Stimulated activated CD8-positive, alpha-beta memory T cell treated with anti-CD3 and anti-CD28 coated beads, Interleukin-12 subunit alpha, Interleukin-12 subunit beta, amount 100 ng/mL, for 1 hour (primary cell): ENCODE measurements at places on chromosomes 5 and 9.

- no peak for DNase-seq
Observed at GRCh38 chr5:56963246-56963645, 11.3 kb upstream of the MIER3 start.

DNA sequence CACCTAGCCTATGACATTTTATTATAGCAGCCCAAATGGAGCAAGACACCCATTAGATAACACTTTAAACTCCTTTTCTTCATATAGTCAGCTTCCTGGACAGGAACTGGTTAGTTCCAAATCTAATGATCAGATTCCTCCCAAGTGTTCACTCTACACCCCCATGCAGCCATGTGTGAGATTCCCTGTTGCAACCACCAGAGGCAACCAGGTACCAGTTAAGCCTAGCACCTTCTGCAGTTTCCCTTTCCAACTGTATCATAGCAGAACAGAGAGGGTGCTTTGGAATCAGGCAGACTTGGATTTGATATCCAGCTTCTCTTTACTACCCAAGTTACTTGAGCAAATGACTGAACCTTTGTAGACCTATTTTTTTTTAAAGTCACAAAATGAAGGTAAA is 296.6 kb upstream of the PCSK5 start:
- DNase-seq: no peak

DNA sequence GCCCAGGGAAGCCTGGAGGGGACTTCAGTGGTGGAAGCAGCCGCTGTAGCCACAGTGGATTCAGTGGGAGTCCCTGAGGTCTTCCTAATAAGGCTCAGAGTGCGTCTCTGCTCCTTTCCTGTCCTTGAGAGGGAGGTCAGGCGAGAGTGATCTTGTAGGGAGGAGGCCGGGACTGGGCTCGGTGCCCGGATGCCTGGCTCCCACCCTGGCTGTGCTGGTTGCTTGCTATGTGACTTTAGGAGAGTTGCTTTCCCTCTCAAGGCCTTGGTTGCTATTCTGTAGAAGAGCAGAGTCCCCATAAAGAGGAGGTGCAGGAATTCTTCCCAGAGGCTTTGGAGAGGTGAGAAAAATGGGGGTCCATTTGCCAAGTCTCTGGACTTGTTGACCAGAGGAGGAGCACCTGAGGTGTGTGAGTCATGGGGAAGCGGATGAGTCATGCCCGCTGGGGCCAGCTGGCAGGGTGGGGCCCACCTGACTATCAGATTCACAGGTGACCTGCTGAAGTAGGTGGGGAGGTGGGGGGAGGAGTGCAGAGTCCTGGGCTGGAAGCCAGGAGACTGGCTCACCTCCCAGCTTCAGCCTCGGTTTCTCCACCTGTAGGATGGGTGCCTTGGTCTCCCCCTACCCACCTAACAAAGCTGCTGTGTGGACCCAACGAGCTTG is 13.8 kb downstream of the GSN start:
- DNase-seq: no peak

DNA sequence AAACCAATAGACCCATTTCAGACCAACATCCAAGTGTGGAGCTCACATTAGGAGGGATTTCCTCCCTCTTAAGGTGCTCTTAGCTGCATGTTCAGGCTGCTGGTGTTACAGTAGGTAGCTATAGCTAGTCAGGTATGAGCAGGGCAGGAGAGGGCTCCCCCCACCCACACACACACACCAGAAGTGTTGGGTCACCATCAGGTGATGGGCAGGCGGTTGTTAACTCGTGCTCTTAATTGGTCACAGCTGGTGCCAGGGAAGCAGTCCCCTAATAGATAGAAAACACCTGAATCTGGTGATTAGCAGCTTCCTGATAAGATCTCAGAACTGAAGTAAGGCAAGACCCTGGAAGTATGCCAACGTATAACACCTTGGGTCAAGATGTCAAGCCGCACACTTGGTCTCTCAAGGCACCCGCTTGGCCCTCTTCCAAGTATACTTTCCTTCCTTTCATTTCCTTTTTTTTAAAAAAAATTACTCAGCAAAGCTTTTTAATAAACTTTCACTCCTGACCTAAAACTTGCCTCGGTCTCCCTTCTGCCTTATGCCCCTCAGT is 532.4 kb downstream of the DNAH5 start:
- no peak for DNase-seq

GRCh38 chr9:109794361-109795012 is 14.5 kb downstream of the PALM2AKAP2 start:
- no peak for DNase-seq

GRCh38 chr9:37486616-37487548 is 1.1 kb downstream of the POLR1E start:
- no peak for DNase-seq

DNA sequence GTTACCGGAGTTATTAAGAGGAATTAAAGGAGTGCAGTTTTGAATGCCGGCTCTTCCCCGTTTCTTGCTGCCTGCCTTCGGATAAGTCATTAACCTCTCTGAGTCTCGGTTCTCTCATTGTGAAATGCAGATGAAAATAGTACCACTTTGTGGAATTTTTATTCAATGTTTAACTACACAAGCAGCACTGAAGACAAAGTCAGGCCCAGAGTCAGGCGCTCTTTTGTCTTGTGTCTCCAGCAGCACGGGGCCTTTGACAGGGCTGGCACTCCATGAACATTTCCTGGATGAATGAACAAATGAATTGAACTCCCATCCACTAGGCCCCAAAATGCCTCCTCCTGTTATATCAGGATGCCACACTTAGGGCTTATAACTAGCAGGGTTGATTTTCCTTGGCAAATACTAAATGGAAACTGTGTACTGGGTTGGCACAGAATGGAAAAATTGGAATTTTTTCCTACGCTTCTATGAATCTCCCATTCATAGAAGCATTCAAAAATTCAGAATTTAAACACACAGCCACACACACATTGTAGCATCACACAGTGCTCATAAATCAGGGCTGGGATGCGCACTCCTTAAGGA is 332.8 kb downstream of the MLLT3 start:
- DNase-seq: no peak

DNA sequence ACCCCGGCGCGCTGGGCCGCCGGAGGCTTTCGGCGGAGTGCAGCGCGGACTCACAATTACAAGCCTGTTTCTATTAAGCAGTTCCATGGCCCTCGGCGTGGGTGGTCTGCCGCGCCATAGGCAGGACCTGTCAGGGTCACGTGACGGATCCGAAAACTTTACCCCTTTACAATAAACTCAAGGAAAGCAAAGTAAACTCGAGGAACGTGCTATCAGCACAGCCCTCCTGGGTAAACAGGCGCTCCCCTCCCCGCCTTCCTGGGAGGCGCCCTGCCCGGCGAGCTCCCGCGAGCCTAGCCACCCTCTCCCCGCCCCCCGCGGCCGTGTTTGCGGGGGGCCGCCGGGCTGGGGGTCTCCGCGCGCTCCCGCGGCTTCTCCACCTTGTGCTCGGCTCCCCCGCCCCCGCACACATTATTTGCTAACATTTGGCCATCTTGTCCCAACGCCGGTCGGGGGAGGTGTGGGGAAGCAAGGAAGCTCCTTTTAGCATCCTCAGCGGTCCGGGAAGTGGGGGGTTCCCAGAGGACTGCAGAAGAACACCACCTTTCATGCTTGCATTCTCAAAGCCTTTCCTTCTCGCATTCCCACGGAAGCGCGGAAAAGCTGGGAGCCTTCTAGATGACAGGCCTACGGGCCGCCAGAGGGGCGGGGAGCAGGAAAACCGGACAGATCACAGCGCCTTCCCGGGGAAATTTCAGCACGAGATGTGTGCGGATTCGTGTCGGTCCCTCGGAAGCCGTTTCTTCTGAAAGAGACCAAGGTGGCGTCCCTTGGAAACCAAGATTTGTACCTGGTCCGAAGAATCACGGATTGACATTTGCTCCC is at the start of gene PTCH1:
Gene PTCH1, minus strand, starts transcription at position 238 of the 825 bp plus-strand sequence.
- no peak for DNase-seq

- DNase-seq: no peak
Observed at GRCh38 chr9:105150991-105151685, 93.3 kb upstream of the SLC44A1 start.

DNA sequence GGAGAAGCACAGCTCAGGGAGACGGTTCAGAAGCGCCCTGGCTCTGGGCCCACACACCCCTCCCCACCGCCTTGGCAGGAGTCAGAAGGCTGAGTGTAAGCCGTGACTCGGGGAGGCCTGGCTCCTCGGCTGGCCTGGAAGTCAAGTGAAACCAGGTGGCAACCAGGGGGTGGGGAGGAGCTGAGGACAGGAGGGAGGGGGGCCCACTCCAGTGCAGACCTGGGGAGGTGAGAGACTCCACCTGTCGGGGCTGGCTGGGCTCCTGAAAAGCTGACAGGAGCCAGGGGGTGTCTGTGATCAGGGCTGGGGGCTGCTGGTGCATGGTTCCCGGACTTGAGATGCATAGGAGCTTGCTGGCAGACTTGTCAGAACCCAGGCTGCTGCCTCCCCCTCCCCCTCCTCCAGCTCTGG is 150.2 kb upstream of the PHYKPL start:
- DNase-seq: no peak

DNA sequence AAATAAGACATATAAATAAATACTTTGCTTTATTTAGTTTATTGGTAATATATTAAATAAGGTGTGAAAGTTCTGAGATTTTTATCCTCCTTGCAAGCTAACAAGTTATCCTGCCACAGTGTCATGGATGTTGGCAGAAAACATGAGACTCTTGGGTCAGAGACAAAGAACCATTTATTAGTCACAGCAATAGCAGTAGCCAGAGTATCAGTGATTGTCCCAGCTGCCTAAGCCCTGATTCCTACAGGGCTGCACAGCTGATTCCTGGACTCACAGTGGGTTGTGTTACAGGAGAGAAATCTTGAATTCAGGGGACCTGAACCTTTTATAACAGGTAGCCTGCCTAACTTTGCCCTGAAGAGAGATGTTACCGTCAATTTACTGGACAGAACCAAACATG is 304.5 kb upstream of the ZNF608 start:
- DNase-seq: no peak

GRCh38 chr9:33155393-33155792 is 11.7 kb downstream of the B4GALT1 start:
- no peak for DNase-seq

DNA sequence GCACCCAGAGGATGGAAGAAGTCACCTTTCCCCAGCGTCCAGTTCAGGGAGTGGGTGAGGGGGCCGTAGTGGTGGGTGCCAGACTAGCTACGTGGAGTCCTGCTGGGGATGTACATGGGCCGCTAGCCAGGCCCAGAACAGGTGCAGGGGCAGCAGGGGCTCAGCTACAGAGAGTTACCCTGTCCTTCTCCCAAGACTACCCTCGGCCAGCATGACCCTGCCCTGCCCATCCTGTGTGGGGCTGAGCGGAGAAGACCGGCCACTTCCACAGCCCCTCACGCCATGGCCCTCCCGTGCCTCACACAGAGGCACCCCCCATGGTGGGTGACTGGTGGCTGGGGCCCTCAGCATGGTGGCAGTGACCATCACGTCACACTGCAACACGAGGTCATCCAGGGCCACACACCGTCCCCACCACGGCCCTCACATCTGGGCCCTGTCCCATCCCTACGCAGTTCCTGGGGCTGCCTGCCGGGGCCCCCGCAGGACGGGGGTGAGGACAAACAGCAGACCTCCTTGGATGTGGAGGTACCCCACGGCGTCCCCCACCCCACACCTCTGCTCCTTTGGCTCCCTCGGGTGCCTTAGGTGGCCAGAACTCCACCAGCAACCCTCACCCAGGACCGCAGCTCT is 977 bp upstream of the DPP7 start:
- no peak for DNase-seq

DNA sequence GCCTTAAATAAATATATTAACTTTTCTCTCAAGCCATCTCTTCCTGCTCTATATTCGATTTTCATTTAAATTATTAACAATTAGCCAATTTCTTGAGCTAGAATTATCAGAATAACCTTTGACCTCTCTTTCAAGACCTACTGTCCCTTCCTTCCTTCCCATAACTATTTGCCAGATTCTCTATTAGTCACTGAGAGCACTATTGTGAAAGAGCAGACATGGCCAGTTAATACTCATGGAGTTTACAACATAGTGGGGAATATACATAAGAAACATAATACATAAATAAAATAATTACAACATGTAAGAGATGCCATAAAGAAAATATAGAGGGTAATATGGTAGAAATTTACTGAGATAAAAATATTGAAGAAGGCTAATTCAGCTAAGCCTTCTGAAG is 72.1 kb upstream of the CHD1 start:
- no peak for DNase-seq

DNA sequence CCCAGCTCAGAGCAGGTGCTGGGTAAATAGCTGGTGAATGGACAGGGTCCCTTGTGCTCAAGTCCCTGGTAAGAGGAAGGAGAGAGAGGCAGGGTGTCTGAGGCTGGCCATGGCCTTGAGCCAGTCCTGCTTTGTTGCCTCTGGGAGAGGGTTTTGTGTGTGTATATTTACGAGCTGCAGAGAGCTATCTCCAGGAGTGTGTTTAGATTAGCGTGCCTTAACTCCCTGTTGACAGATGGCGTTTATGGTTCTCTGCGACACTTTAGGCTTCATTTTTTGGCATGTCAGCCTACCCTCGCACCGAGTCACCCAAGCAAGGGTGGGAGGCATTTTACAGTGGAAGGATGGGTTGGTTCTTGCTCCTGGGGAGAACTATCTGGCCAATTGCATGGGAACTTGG is 22.2 kb downstream of the HMCN2 start:
- DNase-seq: no peak

GRCh38 chr9:90972057-90972456 is 170.4 kb downstream of the SYK start:
- DNase-seq: no peak

- DNase-seq: no peak
Observed at GRCh38 chr9:87810679-87811178, 71.9 kb upstream of the SPATA31E1 start.

GRCh38 chr5:148991566-148991965 is 71.3 kb downstream of the SH3TC2 start:
- DNase-seq: no peak

DNA sequence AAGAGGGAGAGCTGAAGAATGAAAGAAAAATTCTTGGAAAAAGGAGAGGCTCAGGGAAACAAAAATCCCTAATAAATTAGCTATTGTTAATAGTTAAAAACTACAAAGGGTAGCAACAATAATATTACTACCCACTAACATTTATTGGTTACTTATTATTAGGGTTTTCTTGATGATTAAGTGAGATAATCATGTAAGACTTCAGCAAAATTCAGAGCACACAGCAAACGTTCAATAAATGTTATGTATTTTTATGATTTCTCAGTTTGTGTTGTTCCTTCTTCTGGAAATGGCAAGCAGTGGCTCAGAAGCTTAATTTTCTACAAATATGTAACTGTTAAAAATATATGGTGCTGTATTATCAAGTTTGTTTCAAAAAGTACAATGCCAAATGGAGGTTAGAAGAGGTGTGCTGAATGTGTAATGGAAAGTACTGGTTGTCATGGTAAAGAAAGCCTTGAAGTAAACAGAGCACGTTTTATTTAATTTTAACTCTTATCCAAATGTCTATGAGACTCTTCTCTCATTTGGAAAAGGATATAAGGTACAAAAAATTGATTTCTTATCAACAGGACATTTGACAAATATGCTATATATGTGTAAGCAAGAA is 226.0 kb upstream of the ATP10B start:
- DNase-seq: no peak

- DNase-seq: no peak
Observed at GRCh38 chr5:95956900-95957293, 4.8 kb downstream of the ELL2 start.

DNA sequence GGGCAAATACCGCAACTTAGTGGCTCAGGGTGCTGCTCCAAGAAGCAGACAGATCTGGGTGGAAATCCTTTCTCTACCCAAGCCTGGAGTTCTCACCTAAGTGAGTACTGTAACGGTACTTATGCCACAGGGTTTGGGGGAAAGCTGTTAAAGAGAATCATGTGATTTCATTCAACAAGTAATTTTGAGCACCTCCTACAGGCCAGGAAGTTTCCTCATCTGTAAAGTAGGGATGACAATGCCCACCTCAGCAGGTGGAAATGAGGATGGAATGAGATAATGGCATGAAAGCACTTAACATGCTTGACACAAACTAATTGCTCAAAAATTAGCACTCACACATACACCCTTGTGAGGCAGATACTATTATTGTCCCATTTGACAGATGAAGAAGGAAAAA is 114.1 kb downstream of the JAKMIP2 start:
- no peak for DNase-seq
